ENCODE measurements at places on chromosomes 12 and 14.

DNA sequence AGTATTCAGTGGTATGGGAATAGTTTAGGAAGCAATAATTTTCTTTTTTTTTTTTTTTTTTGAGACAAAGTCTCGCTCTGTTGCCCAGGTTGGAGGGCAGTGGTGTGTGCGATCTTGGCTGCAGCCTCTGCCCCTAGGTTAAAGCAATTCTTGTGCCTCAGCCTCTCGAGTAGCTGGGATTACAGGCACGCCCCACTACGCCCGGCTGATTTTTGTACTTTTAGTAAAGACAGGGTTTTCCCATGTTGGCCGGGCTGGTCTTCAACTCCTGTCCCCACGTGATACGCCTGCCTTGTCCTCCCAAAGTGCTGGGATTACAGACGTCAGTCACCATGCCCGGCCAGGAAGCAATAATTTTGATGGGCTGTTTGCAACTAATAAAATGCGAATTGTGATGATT is 62.1 kb downstream of the ATG14 start:
- no peak for DNase-seq

DNA sequence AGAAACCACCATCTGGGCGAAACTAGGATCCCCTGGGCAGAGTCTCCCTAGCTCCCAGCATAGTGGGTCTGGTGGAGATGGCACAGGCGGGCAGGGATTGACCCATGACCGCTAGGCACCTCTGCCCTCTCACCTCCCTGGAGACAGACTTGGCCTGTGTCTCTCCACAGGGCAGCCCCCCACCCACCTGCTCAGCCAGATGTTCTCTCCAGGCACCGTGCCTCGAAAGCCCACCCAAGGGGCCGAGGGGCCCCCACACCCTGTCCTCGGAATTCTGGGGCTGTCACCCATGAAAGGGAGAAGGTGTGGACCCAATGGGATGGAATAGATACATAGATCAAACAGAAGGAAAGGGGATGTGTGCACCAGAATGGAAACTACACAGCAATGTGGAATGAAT is 229.1 kb upstream of the RTL1 start:
- no peak for DNase-seq

DNA sequence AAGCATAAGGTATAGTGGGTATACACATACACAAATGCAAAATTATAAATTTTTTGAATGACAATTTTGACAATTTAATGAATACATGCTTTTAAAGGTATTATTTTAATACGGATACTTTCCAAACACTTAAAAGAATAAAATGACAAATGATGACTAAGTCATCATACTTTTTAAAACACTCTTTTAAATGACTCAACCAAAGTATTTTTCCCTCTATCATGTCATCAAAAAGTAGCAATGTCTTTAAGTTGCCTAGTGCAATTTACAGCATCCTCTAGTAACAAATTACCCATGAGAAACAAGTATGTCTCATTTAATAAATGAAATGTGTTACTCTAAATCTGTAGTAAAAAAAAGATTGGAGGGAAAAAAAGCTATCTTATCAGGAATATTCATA is 73.3 kb downstream of the RPS6KA5 start:
- no peak for DNase-seq

DNA sequence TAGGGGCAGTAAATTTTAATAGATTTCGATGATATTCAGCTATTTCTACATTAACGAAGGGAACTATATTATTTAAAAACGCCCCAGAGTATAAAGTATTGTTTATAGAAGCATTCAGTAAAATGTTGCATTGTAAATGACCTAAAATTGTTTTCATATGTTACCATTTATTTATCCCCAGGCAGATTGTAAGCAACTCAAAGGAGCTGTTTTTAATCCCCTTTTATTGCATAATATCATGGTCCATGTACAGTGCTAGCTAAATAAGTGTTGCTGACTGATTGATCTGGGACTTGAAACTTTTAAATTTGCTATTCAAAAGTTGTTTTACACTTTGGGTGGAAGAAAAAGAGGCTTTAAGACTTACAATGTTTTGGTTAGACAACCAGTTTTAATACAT is 199.0 kb upstream of the SLC38A2 start:
- DNase-seq, result no peak

GRCh38 chr14:42490536-42490935 is 883.9 kb downstream of the LRFN5 start:
- no peak for DNase-seq

DNA sequence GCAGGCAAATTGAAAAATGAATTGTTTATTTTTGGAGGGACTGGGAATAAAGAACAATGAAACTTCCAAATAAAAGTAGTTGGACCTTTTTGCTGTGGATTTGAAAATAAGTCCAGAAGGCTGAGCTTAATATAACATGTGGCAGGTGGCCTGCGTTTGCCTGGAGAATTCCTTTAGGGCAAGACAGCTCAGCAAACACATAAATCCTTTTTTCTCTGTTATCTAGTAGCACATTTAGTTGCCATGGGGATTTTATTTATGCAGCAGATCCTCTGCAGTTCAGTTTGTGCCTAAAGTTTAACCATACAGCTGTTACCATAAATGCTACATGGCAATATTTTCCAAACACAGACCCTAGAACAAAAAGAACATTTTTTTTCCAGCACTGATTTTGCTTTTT is 180.0 kb downstream of the NPAS3 start:
- DNase-seq, result no peak

GRCh38 chr12:29879606-29880308 is 96.0 kb upstream of the TMTC1 start:
- DNase-seq, result no peak

GRCh38 chr12:22551624-22552023 is 7.3 kb upstream of the C2CD5 start:
- DNase-seq, result no peak

- no peak for DNase-seq
These were observed 126.0 kb upstream of the PARP11 start for GRCh38 chr12:3998968-3999792.
